ENCODE measurements at places on chromosomes 7 and 10.

DNA sequence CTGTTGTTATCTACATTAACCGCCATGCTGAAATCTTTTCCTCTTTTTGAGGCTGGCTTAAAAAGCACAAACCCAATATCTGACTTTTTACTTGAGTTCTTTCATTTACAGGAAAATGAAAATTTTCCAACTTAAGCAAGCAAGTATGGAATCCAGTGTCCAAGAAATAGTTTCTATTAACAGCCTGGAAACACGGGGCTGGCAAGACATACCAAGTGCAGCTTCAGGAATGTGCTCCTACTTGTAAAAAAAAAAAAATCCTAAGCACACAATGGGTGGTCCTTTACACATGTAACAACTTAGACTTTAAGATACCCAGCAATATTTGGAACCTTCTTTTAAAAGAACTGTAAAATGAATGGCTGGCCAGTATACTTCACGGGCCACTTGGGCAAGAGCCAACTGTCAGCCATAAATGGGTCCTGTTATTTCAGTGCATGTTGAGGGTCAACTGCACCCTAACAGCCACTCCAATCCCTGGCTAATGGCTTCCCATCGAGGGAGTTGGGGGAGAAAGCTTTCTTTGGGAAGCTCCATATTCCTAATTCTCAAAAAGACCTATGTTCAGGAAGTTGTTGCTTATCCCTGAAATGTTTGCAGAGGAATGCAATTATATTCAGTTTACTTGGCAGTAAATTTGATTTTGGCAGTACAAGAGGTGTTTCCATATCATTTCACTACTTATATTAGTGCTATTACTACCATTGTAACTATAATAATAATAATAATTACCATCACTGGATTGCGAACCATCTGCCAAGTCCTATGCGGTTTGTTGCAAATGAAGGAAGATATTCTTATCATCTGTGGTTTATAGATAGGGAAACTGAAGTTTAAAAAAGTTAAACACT is 236.4 kb upstream of the TMEM72 start:
- DNase-seq, result no peak

DNA sequence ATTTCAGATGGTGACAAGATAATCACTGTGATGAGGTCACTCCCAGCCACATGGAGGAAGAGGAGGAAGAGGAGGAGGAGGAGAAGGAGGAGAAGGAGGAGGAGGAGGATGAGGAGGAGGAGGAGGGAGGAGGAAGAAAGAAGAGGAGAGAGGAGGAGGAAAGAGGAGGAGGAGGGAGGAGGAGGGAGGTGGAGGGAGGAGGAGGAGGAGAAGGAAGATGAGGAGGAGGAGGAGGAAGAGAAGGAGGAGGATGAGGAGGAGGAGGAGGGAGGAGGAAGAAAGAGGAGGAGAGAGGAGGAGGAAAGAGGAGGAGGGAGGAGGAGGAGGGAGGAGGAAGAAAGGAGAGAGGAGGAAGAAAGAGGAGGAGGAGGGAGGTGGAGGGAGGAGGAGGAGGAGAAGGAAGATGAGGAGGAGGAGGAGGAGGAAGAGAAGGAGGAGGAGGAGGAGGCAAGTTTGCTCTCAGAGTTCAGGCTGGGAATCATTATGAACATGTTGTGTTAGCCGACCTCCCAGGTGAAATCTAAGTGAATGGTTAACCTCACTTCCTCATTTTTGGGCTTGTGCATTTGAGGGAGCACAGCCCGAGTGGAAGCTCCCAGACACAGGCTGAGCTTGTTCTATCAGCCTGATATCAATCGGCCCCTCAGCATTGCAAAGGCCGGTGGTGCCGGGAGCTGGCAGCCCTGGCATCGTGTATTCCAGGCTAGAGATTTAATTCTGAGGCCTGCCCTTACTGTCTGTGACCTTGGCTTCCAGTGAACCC is 236.2 kb upstream of the PITRM1 start:
- DNase-seq, result no peak

DNA sequence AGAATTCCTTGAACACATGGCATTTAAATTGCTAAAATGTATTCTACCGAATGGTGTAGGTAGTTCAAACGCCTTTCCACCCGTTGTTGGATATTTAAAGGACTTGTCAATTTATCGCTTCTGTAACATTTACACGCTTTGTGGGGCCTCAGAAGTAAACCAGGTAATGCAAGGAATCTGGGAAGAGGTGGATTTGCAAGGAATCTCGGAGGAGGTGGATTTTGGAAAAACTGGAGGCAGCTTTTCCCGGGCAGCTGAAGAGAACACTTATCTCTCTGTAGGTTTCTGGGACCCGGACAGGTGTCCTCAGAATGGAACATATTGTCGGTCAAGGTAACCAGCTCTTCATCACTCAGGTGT is 592 bp upstream of the MAPK8 start:
- no peak for DNase-seq

DNA sequence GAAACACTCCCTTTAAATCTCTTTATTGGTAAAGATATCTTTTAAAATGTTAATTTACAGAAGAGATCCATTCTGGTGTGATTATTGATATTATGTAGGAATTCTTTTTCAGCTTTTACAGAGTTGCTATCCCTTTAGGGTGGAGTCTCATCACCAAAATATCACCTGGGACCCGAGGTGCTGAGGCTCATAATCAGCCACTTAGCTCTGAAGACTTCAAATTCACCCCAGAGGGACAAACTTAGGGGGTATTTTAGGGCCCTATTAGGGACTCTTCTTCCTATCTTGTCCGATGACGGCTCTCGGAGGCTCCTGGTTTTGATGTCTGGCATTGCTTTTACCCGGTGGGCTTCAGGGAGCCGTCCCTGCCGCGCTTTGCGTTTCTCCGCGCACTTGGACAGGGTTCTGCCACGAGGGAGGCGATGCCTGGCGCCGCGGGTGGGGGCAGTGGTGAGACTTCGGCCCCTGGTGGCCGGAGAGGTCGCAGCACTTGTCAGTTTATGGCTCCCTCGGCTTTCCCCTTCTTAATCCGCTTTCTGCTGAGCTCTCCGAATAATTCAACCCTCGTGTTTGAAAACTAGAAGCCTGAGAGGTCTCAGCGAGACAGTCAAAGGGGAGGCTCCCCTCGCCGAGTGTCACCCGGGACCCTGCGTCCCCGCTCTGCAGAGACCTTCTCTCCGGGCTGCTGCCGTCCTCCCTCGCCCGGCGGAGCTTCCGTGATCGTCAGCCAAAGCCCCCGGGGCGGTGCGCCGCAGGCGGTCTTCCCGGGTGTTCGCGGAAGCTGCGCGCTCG is 27.8 kb downstream of the RBM20 start:
- peak; percentile 83 for DNase-seq

DNA sequence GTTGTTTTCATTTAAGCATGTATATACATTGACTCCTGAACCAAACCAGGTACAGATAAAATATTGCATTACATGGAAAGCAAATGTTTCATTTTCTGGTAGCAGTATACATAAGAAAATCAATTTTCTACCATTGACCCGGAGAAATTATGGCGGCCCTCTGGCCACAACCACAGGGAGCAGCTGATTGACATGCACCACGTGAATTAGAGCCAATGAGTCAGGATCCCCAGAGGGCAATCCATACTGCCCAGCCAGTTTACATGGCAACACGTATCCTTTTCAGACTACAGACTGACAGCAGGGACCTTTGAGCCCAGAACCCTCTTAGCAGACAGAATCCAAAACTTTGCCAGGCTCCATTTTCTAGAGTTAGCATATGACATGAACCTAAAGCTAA is 272.2 kb upstream of the NEBL start:
- no peak for DNase-seq

GRCh38 chr7:155993420-155994278 is 181.4 kb upstream of the SHH start:
- no peak for DNase-seq

DNA sequence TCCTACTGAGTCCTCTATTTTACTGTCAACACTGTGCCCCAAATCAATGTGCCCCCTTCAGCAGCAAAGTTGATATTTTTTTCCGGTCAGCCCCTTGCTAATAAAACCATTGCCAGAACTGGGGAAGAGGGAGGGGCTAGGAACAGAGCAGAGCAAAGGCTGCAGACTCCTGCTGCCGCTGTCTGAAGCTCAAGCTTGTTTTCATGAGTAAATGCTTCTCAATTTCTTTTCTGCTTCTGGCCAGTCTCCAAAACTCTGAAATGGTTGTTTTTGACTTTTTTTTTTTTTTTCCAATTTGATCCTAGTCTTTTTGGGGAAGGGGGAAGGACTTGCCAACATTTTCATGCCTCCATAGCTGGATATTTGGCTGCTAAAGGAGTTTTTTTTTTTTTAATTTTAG is 26.7 kb upstream of the PROSER2 start:
- no peak for DNase-seq

- no peak for DNase-seq
These were observed 433.6 kb upstream of the GALNT17 start for GRCh38 chr7:70698219-70698832.

GRCh38 chr10:132735341-132735775 is 50.6 kb downstream of the NKX6-2 start:
- DNase-seq, result no peak

- no peak for DNase-seq
These were observed 699 bp downstream of the GHITM start for GRCh38 chr10:84140036-84140379.

DNA sequence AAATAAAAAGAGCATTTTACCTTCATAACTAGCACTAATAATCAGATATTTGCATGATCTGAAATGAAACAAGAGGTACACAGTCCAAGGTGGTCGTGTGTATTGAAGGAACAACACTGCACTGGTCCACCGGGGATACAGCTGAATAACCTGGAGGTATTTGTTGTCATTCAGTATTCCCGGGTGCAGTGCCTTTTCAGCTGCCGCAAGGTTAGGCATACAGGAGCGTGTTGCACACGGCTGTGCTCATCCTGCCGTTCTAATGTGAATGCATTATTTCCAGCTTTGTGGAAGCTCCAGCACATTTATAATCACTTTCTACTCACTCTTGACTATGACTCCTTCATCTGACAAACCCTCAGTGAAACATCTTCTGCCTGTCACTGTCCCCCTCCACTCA is 377.8 kb downstream of the GFRA1 start:
- DNase-seq, result no peak

- DNase-seq, result no peak
These were observed 186.0 kb upstream of the TCF7L2 start for GRCh38 chr10:112763916-112764520.

DNA sequence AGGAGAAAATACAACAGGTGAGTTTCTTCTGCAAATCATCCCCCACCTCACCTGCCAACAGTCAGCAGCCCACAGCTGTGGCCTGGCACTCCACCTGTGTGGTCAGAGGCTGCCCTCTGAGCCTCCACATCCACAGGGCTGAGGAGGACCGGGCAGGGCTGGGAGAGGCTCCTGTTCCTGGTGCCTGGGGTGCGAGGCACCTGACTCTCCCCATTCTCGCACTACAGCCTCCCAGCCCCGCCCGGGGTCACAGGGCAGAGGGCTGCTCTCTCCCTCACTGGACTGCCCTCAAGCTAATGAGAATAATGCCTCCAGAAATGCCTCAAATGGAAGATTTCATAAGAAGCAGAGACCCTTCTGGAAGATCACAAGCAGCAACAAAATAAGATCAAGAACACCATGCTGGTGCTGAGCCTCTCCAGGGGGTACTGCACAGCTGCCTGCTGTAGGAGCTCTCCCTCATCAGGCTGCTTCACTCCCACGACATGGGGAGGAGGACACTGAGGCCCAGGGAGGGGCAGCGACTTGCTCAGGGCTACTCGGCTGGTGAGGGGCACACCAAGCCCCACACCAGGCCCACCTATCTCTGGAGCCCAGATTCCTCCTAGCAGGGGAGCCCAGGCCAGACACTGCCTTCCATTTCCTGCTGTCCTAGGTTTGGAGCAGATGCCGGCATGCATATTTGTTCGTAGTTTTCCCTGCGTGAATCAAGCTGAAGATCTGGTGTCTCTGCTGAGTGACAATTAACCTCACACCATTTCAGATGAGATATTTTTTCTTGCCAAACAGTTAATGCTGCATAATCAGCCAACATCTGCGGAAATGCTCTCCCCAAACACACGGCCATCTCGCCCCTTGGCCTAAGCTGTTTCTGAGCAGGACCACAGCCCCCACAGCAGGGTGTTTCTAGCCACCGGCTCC is 76.5 kb downstream of the FAM53B start:
- DNase-seq, result no peak

DNA sequence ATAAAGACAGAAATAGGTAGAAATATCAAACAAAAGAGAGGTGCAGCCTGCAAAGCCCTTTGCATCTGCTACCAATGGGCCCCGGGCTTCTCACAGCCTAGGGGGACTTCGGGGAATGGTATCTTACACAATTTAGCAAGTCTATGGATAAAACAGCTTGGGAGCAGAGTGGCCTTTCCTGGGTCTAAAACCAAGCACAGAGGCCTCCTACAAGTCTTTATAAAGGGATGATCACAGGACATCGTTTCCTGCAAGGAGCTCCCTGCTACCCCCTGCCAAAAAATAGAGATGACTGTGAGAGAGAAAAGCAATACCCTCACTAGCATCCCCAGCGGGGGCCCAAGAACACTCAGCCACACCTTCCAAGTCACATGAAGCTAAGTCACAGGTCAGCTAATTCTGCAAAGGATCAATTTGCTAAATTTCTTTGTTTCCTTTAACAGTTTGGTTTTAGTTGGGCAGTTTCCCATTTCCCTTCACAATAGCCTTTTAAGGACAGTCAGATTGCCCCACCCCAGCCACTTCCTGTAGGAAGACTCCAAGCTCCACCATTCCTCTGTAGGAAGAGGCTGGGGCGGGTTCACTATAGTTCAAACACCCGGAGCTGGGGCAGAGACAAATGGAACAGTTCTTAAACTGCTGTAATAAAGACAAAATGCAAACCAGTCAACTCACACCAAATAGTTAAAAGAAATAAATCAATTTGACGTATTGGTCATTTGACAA is 105.5 kb downstream of the SLIT1 start:
- DNase-seq, result no peak

- DNase-seq, result no peak
These were observed 81.8 kb downstream of the SPAG6 start for GRCh38 chr10:22427101-22427500.

DNA sequence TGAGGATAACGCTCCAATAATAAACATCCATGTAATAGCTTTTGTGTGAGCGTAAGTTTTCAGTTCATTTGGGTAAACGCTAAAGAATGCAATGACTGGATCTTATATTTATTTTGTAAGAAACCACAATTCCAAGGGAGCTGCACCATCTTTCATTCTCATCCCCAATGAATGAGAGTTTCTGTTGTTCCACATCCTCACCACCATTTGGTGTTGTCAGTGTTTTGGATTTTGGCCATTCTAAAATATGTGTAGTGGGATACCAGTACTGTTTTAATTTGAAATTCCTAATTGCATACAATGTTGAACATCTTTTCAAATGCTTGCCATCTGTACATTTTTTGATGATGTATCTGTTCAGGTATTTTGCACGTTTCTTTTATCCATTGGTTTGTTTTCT is 50.9 kb upstream of the SEMA3D start:
- no peak for DNase-seq

DNA sequence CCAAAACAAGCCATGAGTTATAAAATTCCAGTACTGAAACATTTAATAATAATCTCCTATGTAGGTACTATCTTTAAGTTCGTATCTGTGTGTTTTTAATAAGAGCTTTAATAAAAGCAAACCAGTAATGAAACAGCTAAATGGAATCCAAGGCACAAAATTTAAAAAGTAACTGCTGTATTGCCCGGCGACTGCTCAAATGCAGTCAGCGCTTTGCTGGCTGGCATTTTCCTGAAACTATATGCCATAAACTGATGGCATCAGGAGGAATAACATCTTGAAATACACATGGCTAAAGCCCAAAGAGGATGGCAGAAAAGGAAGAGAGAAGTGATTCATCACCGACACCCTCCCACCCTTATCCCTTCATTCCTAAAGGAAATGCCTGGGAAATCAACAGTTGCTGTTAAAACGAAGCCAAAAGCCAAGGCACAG is 133.1 kb downstream of the CUBN start:
- DNase-seq, result no peak

- no peak for DNase-seq
These were observed 695.5 kb upstream of the SEMA3D start for GRCh38 chr7:85882335-85882734.

Measured in H1 (cell line).